ENCODE measurements at places on chromosomes 1 and 21.

GRCh38 chr1:3327936-3328590 lies 126.4 kb upstream of the ARHGEF16 start:
- DNase-seq = no peak

- no peak for DNase-seq
Observed at GRCh38 chr21:42058631-42059111, 12.4 kb upstream of the UMODL1 start.

DNA sequence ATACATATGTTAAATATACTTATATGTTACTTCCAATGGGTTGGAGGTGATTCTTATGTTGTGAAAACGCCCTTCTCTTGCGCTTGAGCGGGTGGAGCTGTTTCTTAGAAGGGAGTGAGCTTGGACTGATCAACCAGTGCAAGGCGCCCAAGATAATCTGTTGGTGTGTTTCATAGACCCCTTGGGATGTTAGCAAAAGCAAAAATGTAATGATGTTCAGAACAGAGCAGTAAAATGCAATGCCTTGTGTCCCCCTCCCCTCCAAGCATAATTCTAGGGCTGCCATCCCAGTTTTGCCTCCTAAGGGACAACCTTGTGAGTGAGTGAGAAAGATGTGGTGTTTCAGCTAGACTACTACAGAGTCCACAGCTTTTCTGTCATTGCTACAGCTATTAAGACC lies 6.2 kb upstream of the CD34 start:
- DNase-seq = no peak

DNA sequence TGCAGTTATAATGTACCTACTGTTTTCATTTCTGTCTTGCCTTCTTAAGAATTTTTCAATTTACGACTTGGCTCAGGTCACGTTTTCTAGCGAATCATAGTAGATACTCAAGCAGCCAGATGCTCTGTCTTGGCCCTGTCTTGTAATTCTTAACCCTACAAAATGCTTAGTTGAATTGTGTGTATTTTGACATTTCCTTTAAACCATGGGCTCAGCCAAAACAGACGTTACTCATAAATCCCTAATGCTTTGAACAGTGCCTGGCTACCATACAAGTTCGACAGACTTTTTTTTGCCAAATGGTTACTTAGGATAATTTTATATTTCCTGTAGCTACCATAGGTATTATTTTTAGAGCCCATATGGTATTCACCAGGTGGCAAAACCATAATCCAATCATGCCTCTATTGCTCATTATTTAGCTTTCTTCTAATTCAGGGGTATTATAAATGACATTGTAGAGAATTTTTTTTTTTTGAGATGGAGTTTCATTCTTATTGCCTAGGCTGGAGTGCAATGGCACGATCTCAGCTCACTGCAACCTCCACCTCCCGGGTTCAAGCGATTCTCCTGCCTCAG lies 54.3 kb downstream of the KCNK1 start:
- no peak for DNase-seq

- no peak for DNase-seq
Observed at GRCh38 chr1:161915051-161915503, 108.6 kb downstream of the OLFML2B start.

DNA sequence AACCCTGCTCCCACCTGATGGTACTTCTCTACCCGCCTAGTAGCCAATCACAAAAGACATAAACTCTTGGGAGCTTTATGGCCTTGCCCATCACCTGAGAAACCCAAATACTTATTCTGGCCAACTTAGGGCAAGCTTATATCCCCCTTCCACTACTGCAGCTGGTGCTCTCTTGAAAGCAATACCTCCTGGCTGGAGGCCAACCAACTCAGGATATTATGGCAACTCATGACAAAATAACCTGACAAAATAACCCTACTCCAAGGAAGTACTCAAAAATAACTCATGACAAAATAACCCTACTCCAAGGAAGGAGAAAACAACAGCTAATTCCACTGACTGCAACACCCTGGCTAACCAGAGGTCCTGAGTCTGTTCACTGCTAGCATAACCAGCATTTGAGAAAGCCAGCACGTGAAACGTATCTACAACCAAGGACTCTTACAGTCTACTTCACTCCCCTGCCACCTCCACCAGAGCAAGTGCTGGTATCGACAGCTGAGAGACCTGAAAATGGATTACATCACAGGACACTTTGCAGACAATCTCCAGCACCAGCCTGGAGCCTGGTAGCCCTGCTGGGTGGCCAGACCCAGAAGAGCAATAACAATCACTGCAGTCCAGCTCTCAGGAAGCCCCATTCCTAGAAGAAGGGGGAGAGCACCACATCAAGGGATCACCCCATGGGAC lies 179.9 kb downstream of the COL24A1 start:
- no peak for DNase-seq

GRCh38 chr1:172637522-172637921 lies 21.4 kb upstream of the FASLG start:
- DNase-seq = no peak

DNA sequence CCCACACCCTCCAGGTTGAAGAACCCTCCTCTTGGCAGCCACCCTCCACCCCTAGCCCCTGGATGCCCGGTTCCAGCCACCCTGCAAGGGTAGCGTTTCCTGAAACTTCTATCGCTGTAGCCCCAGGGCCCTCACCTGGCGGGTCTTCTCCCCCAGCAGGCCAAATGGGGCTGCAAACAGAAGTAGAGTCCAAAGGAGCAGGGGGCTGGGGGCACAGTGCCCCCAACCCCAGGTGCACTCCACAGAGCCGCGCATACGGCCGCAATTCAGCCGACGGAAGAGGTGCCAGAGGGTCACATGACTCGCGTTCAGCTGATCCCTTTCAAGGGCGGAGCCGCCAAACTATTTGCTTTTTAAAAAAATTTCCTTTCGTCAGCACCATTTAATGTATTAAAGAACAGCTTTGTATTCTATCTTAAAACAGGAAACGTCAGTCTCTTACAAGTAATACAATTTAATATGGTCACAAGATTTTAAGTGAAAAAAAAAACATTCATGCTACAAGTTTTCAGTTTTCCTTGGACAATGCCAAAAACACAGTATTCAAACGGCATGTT lies at the start of gene GLMP:
Gene GLMP, minus strand, starts transcription at position 289 of the 557 bp plus-strand sequence. Its CDS starts 34 bp downstream, at position 255.
- DNase-seq = no peak

GRCh38 chr1:45365051-45365450 lies 24.8 kb upstream of the MUTYH start:
- no peak for DNase-seq

DNA sequence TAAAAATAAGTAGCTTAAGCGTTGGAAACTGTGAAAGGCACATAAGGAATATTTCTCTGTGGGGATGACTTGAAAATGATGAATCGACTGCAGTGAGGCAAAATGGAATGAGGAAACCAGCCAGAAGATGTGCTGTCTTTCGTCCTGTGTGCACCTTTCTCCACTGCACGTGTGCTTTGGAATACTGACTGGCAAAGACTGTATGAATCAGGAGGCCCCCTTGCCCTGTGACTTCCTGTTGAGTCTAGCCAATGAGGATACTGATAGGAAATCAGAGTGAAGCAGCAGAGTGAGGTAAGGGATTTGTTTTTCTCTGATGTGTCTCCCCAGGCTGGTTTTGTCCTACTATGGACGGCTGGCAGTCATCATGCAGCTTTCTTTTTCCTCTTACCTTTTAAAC lies 118.2 kb upstream of the ADGRL4 start:
- DNase-seq = no peak

DNA sequence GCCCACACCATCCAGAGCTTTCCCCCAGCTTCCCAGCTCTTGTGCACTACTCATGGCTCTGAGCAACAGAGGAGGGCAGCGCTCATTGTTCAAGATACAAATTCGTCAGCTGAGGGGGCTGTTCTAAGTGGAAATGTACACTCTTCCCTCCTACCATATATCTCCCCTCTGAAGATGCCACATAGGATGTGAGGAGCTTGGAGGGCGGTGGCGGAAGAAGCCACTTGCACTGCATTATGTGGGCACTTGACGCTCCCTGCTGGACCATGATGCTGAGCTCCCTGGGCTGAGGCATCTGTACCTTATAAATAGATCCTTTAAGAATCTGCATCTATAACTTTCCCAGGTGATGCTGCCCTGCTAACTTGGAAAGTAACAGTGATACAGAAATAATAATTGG lies 477.6 kb upstream of the DEPDC1 start:
- no peak for DNase-seq

DNA sequence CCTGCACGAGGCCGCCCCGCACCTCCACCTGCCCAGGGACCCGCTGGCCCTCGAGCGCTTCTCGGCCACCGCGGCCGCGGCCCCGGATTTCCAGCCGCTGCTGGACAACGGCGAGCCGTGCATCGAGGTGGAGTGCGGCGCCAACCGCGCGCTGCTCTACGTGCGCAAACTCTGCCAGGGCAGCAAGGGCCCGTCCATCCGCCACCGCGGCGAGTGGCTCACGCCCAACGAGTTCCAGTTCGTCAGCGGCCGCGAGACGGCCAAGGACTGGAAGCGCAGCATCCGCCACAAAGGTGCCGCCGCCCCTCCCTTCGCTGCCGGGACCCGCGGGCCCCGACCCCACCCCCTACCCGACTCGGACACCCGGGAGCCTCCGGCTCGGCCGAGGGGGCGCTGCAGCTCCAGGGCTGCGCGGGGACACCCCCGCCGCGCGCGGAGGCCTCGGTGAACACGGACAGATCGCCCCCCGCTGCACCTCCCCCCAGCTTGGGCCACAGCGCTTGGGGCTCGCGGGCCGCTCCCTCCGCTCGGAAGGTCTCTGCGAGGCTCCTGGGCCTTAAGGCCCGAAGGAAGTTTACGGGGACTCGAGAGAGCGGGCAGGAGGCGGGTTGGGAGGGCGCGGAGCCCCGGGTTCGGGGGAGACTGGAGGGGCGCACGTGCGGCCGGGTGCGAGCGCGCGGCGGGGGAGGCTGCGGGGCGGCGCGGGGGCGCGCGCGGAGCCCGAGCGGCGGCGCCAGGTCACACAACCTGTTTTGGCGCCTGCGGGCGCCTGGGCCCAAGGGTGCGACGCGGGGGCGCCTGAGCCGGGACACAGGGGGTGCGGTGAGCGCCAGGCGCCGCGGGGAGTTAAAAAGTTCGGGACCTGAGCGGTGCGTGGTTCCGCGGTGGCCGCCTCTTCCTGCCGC lies 1.2 kb downstream of the SAMD11 start:
- DNase-seq = no peak

DNA sequence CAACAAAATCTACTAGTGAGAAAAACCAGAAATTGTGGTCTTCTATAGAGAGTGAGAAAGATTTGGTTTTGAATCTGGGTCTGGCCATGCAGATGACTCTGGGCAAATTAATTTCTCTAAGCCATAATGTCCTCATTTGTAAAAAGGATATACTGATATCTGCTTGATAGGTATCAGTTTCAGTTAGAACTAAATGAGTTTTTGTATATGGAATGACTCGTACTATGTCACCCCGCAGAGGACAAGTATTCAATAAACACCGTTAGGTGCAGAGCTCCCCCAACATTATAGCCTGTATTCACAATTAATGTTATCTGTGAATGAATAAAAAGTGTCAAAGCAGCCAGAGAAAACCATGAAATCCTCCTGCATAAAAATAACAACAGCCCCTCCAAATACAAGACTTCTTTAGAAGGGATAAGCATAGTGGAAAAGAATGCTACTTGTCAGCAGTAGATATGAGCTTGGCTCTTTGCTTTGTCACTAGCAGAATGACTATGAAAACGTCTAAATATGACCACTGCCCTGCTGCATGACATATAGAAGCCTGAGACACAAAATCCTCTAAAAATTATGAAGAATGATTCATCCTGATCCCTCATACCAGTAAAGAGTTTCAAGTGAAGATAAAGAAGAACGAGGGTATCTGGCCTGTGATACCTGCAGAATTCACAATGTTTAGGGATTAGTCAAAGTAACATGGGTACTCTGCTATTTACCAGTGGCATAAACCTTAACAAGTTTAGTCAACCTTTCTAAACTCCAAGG lies 17.8 kb downstream of the SCAF4 start:
- no peak for DNase-seq

DNA sequence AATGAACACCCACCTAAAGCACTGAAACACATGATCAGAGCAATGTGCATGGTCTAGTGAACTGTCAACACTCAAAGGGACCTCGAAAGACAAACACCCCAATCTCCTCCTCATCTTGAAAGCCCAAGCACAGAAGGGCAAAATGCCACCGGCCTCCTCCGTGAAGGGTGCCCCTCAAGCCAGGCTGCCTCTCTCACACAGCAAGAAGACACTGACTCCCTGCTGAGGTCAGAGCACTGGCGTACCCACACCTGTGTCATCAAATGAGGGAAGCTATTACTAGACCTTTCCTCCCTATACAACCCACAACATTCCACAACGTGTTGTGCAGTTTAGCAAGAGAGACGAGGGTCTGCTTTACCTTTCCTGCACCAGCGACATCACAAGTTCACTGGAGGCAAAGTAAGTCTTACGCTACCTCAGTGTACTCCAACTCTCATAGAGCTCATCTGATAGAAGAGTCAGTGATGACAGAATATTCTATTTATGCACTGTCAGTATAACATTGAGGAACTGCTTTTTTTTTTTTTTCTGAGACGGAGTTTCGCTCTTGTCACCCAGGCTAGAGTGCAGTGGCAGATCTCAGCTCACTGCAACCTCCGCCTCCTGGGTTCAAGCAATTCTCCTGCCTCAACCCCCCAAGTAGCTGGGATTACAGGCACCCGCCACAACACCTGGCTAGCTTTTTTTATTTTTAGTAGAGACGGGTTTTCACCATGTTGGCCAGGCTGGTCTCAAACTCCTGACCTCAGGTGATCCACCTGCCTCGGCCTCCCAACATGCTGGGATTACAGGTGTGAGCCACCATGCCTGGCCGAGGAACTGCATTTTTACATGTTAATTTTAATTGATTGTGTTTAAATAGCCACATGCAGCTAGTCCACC lies 3.3 kb downstream of the SH3BP5L start:
- no peak for DNase-seq

DNA sequence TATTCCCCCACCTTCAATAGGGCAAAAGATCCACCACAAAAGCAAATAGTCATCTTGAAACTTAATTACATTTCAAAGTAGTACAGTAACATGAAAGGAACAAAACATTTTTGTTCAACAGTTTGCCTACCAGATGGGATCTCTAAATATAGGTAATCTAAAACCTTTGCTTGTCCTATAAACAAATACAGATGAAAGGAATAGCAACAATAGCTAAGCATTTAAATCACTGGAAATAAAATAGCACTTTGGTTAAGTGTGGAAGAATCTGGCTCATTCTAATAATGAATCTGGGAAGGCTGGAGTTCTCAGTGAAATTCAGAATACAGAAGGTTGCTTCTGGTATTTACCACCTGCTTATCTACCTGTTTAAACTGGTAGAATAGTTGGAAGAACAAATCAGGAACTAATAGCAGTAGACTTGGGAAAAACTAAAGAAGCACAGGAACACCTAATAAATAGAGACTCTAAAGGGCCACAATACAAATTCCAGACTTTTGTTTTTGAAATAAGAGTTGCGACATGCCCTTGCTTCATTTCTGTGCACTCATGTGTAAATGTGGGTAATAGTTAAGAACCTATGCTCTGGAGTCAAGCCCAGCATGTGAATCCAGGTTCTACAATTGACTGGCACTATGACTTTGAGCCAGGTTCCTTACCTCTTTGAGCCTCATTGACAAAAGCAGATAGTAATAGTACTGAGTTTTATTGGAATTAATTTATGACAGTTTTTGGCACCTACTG lies 2.3 kb upstream of the LYPLAL1 start:
- DNase-seq = no peak

- DNase-seq = no peak
Observed at GRCh38 chr1:12525311-12526181, 92.5 kb downstream of the DHRS3 start.
